ENCODE measurements at places on chromosomes 7 and 10.

- DNase-seq: no peak
Observed at GRCh38 chr10:50874723-50875122, 10.7 kb downstream of the A1CF start.

- no peak for DNase-seq
Observed at GRCh38 chr7:131896165-131896863, 339.9 kb upstream of the PODXL start.

- DNase-seq: no peak
Observed at GRCh38 chr10:27494116-27494805, 9.8 kb upstream of the RAB18 start.

DNA sequence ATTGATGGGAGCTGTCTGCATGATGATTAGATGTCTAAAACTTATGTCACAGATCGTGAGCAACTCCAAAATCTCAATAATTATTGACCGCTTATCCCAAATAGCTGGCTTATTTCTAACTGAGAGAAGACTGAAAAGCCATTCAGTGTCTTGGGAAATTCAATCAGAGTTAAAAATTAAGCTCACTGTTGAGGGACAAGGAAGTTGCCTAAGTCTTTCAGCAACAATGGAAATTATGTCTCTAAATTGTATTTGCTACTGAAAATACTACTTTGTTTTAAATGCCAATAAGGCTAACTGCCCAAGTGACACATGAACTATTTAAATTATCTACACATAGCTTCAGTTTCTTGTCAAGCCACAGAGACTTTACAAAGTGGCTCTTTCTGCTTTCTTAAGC is 107.9 kb upstream of the FAM171A1 start:
- no peak for DNase-seq

DNA sequence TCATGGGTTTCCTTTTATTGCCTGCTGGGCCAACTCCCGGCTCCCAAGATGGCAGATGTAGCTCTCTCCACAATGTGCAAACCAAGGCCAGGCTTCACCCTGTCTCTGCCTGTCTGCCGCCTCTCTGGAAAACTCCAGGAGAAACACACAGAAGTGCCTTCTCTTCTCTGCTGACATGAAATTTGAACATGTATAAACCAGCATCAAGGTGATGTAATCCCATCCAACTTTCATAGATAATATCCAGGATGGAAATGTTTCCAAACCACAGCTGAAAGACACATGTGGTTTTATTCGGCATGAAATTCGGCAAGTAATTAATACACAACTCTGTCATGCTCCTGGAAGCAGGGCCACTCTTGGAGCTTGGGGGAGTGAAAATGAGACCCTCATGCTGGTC is 297.2 kb downstream of the C7orf25 start:
- DNase-seq: no peak

Measured in NCI-H1694 (cell line).